Activated CD4-positive, alpha-beta T cell treated with anti-CD3 and anti-CD28 coated beads, Interleukin-2, amount 50 U/mL, for 24 hours (primary cell): ENCODE measurements at places on chromosomes 1 and 21.

DNA sequence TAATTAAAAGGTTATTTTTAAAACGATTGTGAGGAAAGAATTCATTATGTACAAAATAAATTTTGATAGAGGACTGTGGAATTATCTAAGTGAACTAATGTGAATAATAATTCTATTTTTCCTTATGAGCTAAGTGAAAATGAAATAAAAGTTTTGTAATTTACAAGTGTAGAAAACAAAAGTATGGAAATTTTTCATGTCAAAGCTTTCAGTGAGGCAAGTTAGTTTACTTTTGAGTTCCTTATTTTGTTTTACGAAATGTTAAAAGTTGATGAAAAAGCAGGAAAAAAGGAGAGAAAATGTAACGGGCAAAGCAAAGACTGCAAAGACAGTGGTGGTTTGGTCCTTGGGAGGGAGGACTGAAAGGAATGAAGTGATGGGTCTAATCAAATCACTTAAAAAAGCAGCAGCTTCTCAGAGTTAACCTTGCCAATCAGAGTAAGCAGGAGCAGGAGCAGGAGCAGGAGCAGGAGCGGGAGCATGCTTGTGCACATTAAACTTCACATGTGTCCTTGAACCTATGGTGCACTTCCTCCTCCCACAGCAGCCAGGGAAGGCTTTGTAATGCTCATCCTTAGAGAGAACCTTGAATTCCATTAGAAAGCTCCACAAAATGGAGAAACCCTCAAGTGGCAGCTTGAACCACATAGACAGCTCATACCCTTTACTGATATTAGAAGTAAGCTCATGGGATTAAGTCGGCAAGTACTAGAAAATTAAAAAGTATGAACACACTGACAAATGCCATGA lies 133.4 kb downstream of the LHX4 start:
- DNase-seq: no peak

DNA sequence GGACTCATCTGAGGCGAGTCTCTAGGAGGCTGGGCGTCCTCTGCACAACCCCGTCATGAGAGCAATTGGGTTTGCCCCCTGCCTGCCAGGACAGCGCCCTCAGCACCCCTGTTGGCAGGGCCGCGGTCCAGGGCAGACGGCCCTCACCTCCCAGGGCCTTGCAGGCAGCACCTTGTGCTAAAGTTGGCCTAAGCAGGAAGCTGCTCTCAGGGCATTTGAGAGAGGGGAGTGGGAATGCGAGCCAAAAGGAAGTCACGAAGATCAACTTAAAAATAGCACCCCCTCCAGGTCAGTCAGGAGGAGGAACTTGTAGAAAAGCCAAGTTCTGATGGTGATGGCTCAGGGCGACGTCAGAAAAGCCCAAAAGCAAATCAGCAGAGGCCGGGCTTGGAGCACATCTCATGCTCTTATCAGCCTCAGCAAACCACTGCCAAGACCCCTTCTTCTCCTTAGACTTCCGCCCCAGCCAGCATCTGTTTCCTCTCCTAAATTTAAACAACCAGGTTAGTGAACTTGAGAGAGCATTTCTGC lies 12.6 kb upstream of the ADORA3 start:
- DNase-seq: no peak

- DNase-seq: no peak
Observed at GRCh38 chr21:31983120-31983519, 110.3 kb downstream of the HUNK start.

DNA sequence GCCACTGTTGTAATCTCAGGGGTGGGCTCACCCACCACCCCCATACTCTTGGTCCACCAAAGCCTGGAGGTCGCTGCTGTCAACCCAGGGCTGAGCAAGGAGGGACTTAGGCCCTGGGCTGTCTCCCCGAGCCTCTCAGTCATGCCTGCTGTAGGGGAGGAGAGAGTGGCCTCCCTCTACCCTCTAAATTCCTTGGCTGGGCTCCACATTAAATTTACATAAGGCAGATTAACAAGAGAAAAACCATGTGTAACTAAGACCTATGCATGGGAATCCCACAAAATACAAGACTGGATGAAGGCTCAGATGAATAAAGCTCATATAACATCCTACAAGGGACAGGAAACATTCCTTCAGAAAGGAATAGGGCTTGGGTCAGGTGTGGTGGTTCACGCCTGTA lies 1.8 kb upstream of the PIK3CD start:
- no peak for DNase-seq

DNA sequence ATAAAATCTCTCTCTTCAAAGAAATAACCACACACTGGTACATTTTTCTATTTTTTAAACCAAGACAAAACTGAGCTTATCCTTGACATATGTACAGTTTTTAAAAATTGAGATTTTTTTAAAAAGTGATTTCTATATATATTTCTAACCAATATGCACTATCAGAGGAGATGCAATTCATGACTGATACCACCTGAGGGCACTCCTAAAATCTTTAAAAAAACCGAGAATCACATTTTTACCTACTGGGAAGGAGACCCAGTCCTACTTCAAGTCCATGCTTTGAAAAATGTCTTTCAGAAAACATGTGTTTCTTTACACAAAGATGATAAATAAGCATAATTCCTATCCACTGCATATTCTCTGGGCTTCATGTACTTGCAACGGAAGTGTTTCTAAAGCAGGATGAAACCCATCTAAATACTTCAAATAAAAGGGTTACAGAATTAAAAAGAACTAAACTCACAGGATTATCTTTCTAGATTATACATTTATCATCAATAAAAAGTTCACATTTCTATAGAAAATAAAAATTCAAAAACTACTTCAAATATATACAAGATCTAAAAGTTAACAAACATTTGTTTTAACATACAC lies 98.6 kb downstream of the ENAH start:
- DNase-seq: no peak

- no peak for DNase-seq
Observed at GRCh38 chr1:12445257-12445656, 172.8 kb downstream of the DHRS3 start.

- no peak for DNase-seq
Observed at GRCh38 chr1:164651351-164651951, 92.5 kb downstream of the PBX1 start.

DNA sequence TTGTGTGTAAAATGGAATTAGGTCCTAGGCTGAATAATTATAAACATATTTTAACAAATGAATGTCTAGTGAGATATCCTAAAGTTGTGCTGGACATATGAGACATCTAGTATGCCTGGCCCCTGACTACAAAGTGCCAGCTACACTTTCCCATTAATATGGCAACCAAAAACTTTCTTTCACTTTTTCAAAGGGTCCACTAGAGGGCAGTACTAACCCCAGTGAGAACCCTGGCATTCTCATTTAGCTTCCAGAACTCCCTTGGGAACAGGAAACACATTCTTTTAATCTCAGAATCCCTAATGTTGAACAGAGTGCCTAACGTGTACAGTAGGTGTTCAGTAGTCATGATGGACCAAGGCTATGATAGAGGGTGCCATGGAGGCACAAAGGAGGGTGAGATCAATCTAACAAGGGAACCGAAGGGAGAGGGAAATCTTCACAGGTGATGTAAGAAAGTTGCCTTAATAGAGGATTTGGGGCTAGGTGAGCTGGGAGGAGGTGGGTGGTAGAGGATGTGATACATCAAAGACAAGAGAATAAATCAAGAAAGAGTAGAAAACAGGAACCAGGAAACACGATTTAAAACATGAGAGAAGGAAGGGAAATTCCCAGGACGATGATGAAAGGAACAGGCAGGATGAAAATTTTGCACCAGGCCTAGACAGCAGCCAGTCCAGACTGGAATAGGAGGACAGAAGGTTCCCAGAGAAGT lies 41.6 kb downstream of the NSL1 start:
- no peak for DNase-seq

DNA sequence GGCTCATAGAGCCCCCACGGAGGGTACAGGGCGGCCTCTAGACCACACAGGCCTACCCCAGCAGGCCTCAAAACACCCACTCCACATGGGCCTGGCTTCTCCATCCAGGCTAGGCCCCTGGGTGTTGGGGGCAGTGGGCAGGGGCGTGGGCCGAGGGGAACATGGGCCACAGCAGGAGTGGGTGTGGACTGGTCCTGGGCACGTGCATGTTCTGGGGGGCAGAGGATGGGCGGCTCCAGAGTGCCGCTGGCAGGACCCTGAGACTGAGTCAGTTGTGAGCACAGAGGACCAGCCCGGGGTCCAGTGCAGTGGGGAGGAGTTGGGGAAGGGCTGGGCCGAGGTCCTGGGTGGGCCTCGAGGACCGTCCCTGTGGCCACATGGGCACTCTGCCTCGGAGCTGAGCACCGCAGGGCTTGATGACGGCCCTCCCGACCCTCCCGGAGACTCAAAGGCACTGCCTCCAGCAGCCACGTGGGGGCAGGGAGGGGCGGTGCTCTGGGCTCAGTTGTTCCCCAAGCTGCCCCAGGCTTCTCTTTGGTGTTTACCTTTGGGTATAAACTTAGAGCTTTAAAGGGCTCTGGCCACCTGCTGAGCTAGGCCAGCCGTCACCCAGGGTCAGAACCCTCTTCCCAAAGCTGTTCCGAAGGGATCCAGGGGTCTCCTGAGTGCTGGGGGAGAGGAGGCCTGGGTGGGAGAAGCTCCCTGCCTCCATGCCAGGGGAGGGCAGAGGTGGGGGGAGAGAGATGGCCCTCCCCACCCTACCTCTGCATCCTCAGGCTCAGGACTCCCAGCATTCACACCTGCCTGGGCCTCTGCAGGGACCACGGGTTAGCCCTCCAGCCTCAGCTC lies 79.9 kb downstream of the MORN1 start:
- no peak for DNase-seq

GRCh38 chr1:37156646-37157045 lies 122.3 kb upstream of the GRIK3 start:
- no peak for DNase-seq

- DNase-seq: no peak
Observed at GRCh38 chr1:109247401-109248365, 1.7 kb upstream of the CELSR2 start.

DNA sequence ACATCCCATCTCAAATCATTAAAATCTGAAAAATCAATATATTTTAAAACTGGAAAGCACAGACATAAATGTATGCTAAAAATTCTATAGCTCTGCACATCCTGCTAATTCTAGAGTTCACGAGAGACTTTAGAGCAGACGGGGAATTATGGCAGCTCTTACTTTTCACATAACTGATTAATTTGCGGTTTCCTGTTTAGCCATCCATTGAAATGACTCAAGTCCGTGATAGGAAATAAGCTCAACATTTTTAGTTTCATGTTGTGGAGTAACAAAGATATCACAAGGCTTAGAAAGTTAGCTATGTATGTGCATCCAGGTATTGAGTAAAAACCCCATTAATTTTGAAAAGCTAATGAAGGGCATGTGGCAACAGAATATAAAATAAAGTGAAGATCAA lies 123.2 kb downstream of the SMYD2 start:
- no peak for DNase-seq

GRCh38 chr1:151935154-151935553 lies 25.8 kb upstream of the THEM4 start:
- DNase-seq: no peak

- no peak for DNase-seq
Observed at GRCh38 chr1:108016451-108016920, 51.5 kb upstream of the VAV3 start.

DNA sequence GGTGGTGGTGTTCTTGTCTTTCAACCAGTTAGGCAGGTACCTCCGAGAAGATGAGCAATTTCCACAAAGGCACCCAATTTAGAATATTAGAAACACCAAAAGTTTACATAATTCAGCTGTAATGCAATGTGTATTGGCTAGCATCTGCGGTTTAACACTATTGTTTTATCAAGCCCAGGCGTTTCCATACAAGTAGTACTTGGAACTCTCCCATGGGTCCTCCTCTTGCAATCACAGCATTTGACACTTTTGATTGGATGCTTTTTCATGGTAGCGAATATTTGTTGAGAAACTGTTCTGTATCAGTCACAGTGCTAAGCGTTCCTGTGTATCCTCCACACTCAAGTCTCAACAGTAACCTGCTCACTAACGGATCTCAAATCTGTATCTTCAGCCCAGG lies 20.1 kb upstream of the MAP1LC3C start:
- DNase-seq: no peak

GRCh38 chr1:42170779-42171621 lies 6.5 kb upstream of the GUCA2A start:
- no peak for DNase-seq

DNA sequence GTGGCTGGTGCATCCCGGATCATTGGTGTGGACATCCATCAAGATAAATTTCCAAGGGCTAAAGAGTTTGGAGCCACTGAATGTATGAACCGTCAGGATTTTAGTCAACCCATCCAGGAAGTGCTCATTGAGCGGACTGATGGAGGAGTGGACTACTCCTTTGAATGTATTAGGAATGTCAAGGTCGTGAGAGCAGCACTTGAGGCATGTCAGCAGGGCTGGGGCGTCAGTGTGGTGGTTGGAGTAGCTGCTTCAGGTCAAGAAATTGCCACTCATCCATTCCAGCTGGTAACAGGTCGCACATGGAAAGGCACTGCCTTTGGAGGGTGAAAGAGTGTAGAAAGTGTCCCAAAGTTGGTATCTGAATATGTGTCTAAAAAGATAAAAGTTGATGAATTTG lies 79.1 kb downstream of the FMN2 start:
- DNase-seq: no peak

DNA sequence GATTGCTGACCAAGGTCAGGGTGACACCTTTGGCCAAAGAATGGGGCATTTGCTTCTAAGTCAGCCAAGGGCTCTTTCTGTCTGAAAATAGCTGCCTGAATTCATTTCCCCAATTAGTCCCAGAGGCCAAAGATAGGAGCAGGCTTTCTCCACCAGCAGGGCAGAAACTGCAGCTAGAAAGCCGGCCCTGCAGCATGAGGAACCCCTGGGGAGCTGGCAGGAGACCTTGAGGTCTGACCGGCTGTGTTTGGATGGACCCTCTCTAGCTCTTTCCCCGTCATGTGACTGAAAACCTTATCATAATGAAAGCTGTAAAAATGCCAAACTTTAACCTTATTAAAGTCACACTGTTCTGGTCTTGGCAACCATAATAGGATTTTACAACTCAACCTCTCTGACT lies 93.4 kb downstream of the CD58 start:
- DNase-seq: no peak

DNA sequence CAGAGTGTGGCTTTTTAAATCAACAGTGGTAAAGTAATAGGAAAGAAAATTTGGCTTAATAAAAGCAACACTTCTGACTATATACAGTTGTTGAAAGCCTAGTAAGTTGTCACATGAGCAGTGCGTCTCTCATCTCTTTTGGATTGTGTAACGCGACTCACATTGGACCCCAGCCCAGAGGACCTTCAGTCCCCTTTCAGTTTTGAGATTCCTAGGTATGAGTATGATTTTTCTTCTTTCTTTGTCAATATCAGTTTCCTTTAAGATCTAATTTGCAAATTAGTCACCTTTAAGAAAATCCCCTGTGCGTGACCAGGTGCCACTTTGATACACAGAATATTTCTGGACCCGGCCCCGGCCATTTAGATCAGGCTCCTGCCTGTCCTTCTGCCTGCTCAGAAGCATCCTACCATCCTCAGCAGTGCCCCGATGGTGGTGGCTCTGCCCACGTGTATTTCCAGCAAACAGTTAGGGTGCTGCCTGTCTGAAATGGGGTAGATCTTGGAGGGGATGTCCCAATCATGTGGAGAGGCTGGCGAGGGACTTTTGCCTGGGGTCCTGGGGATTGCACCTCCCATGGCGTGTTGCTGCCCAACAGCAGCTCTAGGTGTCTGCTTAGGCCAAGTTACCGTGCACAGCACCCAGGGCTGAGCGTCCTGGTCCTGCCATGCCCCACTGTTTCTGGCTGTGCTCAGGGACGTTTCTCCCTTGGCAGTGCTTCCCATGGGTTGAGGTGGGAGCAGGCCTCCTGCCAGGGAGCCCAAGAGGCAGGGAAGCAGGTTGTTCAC lies 21.1 kb downstream of the SNAP47 start:
- no peak for DNase-seq
